Stromal cell of bone marrow (primary cell): ENCODE measurements at places on chromosomes 5 and 9.

DNA sequence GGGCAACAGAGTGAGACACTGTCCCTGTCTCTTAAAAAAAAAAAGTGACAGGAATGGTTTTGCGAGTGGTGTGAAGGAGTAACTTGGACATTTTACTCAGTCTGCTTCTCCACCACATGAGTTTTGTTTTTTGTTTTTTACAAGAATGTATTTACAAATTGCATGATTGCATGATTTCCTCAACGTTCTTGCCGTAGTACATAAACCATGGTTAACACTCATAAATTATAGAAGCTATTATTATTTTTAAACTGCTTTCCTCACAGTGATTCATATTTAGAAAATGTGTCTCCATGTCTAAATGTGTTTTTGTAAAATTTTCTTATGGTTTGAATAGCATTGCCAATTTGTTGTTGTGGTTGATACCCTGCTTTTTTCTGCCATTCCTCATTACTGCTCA, 220.0 kb downstream of the GOLPH3 start:
- DNase-seq: no peak

GRCh38 chr9:87959916-87960581, 14.3 kb downstream of the CDK20 start:
- DNase-seq: no peak

DNA sequence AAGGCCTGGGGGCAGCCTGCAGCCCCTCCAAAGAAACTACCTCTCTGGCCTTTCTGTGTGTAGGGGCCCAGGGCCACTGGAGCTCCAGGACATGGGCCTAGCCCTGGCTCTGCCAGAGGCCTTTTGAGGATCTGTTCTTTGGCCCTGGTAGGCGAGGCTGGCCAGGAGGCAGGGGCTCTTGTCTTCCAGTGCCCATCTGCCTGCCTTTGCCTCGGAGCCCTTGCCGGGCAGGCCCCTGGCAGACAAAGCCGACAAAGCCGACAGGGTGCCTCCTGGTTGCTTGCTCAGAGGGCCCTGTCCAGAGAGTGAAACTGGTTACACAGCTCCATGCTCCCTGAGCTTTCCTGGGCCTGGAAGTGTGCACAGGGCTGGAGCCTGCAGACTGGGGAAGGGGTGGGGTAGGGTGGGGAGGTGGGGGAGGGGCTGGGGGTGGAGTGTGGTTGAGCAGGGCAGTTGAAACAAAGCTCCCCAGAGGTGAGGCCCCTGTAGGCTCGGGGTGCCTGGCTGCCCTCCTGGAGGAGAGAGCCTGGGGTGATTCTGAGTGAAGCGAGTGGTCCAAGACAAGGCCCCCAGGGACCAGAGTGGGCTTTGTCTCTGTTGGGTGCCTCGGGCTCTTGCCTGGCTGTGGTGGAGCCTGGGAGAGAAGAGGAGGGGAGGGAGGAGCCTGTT, 29.3 kb downstream of the PTPA start:
- peak; percentile 30 for DNase-seq

DNA sequence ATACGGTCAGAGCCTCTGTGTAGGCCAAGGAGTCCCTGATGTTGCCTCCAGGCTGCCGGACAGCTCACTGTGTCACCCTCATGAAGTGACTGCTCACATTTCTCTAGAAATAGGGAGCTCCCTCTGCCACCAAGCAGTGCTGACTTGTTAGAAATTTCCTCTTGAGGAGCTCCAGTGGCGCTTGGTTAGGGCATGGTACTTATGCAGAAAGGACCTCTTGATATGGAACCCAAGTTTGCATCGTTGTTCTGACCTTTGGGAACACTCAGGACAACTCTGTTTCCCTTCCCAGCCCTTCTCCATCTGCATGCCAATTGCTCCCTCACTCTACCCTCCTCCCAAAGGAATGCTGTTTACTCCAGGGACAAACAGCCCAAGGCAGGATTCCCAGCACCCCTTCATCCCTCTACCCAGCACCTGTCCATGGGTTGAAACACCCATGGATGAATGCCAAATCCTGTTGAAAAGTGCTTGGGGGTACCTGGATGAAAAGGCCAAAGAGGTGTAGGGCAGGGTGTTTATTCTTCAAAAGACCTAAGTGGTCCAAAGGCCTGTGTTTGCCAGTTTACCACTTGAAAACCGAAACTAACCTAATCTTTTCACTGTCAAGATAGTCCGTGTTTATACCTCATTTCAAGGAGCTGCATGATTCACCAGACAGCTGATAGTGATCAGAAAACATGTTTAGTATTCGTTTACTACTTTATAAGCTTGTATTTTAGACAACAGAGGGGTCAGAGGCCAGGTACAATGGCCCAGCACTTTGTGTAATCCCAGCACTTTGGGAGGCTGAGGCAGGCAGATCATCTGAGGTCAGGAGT, 51.1 kb downstream of the KLF4 start:
- no peak for DNase-seq

- DNase-seq: no peak
Observed at GRCh38 chr5:149870232-149870631, 74.4 kb downstream of the PDE6A start.

- no peak for DNase-seq
Observed at GRCh38 chr9:124602632-124603031, 95.4 kb upstream of the NR5A1 start.

DNA sequence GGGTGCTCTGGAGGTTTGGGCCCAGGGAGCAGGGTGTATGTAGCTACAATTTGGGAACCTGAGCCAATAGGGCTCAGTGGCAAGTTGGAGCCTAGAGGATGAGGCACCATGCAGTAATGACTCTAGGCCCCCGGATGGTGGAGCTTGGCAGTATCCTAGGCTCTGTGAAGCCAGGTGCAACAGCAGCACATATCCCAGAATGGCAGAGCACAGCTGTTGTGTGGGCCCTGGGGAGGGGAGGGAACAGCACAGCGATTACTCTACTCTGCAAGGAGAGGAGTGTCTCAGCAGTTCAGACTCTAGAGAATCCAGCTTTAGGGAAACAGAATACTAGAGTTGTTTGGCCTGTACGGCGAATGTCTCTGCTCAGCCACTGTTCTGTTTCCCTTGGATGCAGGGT, 56.1 kb downstream of the LRRTM2 start:
- DNase-seq: no peak

- no peak for DNase-seq
Observed at GRCh38 chr5:30874241-30875034, 319.0 kb upstream of the CDH6 start.

DNA sequence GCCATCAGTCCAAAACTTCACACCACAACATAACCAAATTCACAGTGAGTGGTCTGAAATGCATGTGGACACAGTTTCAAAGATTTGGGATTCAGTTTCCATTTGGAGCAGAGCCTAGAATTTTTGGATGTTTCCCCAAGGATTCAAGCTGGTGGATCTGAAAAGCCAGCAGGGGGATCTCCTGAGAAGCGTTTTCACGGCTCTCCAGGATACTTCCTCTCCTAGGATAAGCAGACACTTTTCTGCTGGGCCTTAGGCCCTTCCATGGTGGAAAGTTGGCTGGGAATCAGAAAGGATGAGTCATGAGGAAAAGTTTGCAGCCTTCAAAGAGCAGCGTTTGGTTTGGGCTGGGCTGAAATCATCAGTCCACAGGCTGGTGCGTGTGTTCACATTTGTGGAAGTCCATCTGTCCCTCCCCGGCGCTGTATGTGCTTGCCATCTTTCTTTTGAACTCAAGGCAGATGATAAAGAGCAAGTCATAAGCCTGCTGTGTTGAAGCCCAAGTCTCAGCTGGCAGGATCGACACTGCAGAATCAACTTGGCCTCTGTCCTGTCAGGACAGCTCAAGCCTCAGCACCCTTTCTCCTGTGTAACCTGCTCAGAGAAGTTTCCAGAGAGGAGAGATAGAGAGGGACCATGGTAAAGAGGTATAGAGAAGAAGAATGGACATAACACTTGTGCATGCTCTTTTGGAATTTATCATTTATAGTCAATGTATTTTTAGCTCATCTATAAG, 152.6 kb upstream of the MSX2 start:
- peak; percentile 92 for DNase-seq

- no peak for DNase-seq
Observed at GRCh38 chr9:8633784-8634183, 834.2 kb upstream of the DMAC1 start.

DNA sequence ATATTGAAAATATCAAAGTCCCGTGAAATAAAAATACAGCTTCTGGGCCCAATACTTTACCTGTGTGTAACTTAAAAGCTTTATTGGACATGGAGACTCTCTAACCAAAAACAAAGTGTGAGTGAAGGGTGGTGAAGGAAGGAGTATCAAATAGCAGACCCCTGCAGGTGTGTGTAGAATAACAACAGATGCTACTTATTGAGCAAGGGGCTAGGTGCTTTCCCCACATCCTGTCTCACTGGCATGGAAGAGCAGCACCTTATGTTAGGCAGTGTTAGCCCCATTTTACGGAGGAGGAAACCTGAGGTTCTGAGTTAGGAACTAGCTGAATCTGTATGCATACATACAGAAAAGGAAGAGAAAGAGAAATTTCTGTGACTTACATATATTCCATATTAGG, 21.8 kb downstream of the SLIT3 start:
- DNase-seq: no peak

- DNase-seq: no peak
Observed at GRCh38 chr5:618450-618849, 6.3 kb downstream of the CEP72 start.

GRCh38 chr5:96648023-96648422, 14.2 kb upstream of the CAST start:
- no peak for DNase-seq

DNA sequence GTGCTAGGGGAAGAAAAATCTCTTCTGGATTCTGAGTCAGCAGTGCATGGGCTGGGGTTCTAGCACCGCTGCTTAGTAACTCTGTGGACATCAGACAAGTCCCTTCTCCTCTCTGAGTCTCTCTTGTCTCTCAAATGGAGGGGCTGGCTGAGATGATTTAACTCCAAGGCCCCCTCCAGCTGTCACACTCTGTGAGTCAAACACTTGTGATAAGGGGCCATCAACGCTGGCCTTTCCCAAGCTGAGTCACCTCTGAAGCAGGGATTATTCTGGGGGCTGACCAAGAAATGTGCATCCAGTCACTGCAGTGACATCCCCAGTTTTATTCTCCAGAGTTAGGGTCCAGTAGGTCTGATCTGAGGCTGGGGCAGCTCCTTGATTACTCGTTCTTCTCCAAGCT, 110.4 kb upstream of the ZNF462 start:
- no peak for DNase-seq

GRCh38 chr5:102414448-102414847, 84.4 kb downstream of the SLCO6A1 start:
- DNase-seq: no peak

GRCh38 chr9:14075218-14075617, 238.7 kb downstream of the NFIB start:
- no peak for DNase-seq

GRCh38 chr9:129100383-129101169, 10.0 kb downstream of the CRAT start:
- no peak for DNase-seq

GRCh38 chr5:68446487-68446894, 230.9 kb downstream of the PIK3R1 start:
- DNase-seq: no peak

DNA sequence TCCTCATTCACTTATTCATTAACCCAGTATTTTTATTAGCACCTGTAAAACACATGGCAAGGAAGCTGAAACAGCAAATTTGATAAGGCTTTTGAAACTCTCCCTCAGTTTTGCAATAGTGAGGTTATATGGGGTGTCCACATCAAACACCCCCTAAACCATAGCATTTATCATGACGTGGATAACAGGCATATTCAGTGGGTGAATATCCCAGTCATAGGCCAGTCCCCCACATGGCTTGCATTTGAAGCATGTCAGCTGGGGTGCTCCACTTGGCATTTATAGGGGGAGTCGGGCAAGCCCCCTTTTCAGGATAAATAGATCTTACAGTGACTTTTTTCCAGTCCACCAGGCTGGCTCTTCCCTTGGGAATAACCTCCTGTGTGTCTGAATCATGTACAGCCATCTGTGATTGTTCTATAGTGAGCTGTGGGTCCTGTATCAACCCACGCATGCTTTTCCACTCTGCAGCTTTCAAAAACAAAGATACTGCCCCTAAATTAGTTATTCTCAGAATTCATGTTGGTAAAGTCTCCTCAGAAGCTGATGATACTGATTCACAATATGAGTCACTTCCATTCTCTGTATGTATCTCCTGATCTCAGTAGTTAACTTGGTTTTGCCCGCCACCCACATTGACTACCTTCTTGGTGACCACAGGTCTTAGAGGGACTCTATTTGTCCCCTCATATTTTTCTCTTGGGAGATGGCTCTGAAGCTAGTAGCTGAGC, 84.4 kb upstream of the SPIN1 start:
- DNase-seq: peak; percentile 25

GRCh38 chr9:135501261-135502167, 1.0 kb downstream of the MRPS2 start:
- peak; percentile 31 for DNase-seq

- DNase-seq: no peak
Observed at GRCh38 chr5:112293587-112293986, 125.5 kb downstream of the EPB41L4A start.

DNA sequence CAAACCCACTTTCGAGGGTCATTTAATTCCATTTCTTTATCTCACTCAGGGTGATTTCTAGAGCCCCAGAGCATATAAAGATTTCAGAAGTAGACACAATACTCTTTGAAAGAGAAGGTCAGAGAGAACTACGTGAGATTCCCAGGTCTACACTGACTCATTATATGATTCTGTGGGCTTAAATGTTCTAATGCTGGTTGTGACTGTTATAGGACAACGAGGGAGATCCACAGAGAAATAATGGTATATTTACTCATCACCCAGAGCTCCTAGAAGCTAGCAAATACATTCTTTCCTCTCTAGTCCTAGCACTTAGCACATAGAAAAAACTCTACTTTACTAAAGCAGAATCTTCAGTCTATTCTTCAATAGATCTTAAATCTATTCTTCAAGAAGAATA, 39.4 kb upstream of the GRAMD2B start:
- no peak for DNase-seq

DNA sequence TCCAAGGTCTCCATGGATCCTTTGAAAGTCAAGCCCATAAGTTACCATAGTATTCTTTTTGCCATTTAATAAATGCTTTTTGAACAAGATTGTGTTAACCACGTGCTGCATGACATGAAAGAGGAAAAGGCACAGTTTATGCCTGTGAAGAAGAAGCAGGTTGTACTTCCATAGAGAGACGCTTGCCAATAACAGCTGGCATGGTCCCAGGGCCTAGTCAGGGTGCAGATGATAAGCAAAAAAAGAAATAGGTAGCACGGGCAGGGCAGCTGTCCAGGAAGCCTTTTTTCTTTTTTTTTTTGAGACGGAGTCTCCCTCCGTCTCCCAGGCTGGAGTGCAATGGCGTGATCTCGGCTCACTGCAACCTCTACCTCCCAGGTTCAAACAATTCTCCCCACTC, 71.8 kb upstream of the CLINT1 start:
- DNase-seq: no peak

- no peak for DNase-seq
Observed at GRCh38 chr5:1181451-1182359, 19.7 kb upstream of the SLC6A19 start.

DNA sequence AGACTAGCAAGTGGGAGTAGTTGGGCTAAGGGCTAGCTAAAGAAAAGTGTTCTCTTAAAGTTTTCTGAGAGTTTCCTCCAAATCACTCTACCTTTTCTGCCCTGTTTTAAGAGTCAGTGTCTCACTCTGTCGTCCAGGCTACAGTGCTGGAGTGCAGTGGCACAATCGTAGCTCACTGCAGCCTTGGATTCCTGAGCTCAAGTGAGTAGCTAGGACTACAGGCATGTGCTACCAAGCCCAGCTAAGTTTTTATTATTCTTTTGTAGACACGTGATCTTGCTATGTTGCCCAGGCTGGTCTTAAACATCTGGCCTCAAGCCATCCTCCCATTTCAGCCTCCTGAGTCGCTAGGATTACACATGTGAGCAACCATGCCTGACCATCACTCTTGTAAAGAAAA, 378.9 kb downstream of the CAAP1 start:
- DNase-seq: no peak

GRCh38 chr9:3246241-3246640, 279.6 kb downstream of the RFX3 start:
- DNase-seq: no peak
